ENCODE measurements at places on chromosomes 6 and 20.

DNA sequence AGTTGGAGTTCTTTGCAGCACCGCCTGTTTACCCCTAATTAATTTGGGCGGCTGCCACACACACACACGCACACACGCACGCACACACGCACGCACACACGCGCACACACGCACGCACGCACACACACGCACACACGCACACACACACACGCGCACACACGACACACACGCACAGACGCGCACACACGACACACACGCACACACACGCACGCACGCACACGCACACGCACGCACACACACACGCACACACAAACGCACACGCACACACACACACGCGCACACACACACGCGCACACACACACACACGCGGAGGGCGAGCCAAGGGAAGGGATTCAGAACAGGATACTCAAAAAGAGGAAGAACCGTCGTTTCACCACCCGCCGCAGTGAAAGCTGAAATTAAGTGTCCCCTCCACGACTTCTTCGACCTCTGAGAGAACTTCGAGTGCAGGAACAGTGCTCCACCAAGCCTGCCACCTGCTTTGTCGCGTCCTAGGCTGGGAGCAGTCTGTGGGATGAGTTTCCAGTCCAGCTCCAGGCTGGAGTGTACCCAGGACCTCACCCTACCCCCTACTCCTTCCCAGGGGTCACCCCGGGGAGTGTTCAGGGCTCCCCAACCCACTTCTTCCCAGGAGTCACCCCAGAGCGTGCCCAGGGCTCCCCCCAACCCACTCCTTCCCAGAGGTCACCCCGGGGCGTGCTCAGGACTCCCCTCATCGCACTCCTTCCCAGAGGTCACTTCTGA, 1.1 kb downstream of the RNASET2 start:
- peaks cover 48% of the 10 kb centered on the region for H3K4me1 ChIP-seq
- H3K4me3 ChIP-seq = peak overlapping the region; percentile 75
- H3K27ac ChIP-seq = peak overlapping the region; percentile 14
- DNase-seq = peak; percentile 27

- no peak overlapping the region for H3K4me3 ChIP-seq
- peaks cover 9% of the 10 kb centered on the region for H3K4me1 ChIP-seq
- no peaks in the 10 kb centered on the region for H3K27me3 ChIP-seq
- DNase-seq = no peak
These were observed 153.2 kb downstream of the CDKAL1 start for GRCh38 chr6:20687494-20687893.

DNA sequence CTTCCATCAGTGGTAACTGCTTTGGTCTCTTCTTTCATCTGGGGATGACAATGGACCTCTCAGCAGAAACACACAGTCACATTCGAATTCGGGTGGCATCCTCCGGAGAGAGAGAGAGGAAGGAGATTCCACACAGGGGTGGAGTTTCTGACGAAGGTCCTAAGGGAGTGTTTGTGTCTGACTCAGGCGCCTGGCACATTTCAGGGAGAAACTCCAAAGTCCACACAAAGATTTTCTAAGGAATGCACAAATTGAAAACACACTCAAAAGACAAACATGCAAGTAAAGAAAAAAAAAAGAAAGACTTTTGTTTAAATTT, 6.1 kb downstream of the EDN1 start:
- H3K4me1 ChIP-seq = no peaks in the 10 kb centered on the region
- H3K4me3 ChIP-seq = no peak overlapping the region
- H3K27me3 ChIP-seq = peaks cover 16% of the 10 kb centered on the region
- no peak for DNase-seq
- H3K36me3 ChIP-seq = no peaks in the 10 kb centered on the region

DNA sequence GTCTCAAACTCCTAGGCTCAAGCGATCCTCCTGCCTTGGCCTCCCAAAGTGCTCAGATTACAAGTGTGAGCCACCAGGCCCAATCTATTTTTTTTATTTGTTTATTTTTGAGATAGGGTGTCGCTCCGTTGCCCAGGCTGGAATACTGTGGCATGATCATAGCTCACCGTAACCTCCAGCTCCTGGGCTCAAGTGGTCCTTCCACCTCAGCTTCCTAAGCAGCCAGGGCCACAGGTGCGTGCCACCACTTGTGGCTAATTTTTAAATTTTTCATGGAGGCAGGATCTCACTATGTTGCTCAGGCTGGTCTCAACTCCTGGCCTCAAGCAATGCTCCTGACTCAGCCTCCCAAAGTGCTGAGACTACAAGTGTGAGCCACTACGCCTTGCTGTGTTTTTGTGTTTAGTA, 9.8 kb downstream of the KIF3B start:
- no peaks in the 10 kb centered on the region for H3K4me1 ChIP-seq
- no peak for DNase-seq
- H3K27ac ChIP-seq = no peak overlapping the region
- no peak overlapping the region for H3K4me3 ChIP-seq
- no peaks in the 10 kb centered on the region for H3K27me3 ChIP-seq
- H3K36me3 ChIP-seq = peaks cover 2% of the 10 kb centered on the region

DNA sequence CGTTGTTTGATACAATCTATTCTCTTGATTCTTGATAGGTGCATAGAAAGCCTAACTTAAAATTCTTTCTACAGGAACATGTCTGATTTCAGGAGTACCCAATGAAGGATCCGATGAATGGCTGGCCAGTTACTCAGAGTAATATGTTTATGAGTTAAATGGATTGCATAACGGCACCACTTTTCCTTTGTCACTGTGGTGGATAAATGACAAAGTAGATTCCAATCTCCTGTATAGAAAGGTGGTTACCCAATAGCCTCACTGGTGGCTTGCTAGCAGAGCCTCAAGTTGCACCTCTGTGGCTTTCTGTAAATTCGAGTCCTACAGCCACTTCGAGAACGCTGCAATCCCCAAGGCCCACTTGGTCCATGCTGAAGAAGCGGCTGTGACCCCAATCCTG, 28.4 kb downstream of the LHFPL5 start:
- H3K4me3 ChIP-seq = no peak overlapping the region
- peaks cover 56% of the 10 kb centered on the region for H3K36me3 ChIP-seq
- no peak overlapping the region for H3K27ac ChIP-seq
- no peaks in the 10 kb centered on the region for H3K4me1 ChIP-seq
- H3K27me3 ChIP-seq = no peaks in the 10 kb centered on the region

DNA sequence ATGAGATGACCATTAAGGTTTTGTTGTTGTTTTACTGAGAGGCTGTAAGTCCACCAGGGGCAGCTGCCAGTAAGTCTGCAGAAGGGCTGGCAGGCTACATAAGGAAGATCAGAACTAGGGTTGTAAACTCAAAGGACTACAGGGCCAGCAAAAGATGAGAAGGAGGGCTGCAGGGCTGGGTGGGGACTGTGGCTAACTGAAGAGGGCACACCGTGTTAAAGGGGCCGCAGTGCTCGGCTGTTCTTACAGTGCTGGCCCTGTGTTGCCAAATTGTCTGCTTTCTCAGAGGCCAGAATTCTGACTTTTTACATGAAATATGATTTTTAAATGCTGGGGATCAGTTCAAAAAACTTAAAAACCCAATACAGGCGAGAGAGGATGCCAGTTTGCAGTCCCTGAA, 25.5 kb upstream of the ZNF318 start:
- H3K27me3 ChIP-seq = peaks cover 12% of the 10 kb centered on the region
- H3K36me3 ChIP-seq = no peaks in the 10 kb centered on the region
- H3K27ac ChIP-seq = no peak overlapping the region

DNA sequence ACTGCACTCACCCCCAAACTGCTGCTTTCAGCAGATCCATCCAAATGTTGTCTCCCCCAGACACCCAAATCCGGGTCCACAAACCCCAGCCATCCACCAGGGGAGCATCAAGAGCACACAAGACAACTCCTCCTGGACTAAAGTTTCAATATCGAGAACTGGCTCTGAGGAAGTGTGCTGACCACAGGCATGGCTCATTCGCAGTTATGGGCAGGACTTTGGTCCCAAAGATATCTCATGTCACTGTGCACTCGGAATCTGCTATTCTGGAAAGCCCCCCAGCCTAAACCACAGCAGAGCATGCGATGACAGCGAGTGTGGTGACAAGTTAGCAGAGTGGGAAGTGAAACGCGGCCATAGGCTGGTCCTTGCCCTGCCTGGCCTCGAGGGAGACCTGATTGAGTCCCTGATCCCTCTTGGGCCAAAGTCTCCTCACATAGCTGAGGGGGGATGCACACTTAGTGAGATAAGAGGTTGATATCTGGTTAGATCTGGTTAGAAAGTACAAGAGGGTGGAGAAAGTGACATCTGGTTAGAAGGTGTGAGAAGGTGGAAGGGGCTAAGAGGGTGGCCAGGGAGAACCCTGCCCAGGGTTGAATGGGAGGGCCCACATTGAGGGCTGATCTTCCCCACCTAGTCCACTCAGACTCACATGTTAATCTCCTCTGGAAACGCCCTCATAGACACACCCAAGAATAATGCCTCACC, 149.7 kb downstream of the MRPL14 start:
- no peak overlapping the region for H3K27ac ChIP-seq
- no peak overlapping the region for H3K4me3 ChIP-seq
- H3K27me3 ChIP-seq = no peaks in the 10 kb centered on the region
- H3K36me3 ChIP-seq = no peaks in the 10 kb centered on the region
- H3K4me1 ChIP-seq = peaks cover 31% of the 10 kb centered on the region
